ENCODE measurements at places on chromosomes 4 and X. TPM values are rescaled to one million over a fixed set of nuclear protein-coding genes. Genes with fewer than 3 reads are reported as not detected.

Gene EDA
- total RNA-seq, result 0.51 TPM

Gene TREX2
- 0.13 TPM for total RNA-seq

Gene BMP3
- 0.63 TPM for total RNA-seq

Gene SORCS2
- total RNA-seq, result 1.3 TPM

Gene AFF2
- total RNA-seq, result 0.16 TPM

Gene ARHGEF9
- total RNA-seq, result 5.4 TPM

Gene MAGEB10
- total RNA-seq, result not detected

Gene P2RY8
- not detected for total RNA-seq

Gene ZDHHC15
- under 0.01 TPM for total RNA-seq

Gene NIPAL1
- total RNA-seq, result 2.4 TPM

Gene MFSD8
- 8.7 TPM for total RNA-seq

Gene ZNF157
- 0.33 TPM for total RNA-seq

Gene MMRN1
- total RNA-seq, result not detected

Gene GABRG1
- total RNA-seq, result not detected

Gene CHRDL1
- 29.3 TPM for total RNA-seq

Gene VCX
- not detected for total RNA-seq
